Stimulated activated CD4-positive, alpha-beta T cell treated with anti-CD3 and anti-CD28 coated beads, Interleukin-1b, Interleukin-23, amount 100 ng/mL, for 1 hour (primary cell): ENCODE measurements at places on chromosomes 4 and X.

GRCh38 chr4:166421556-166422156 is 548.6 kb downstream of the TLL1 start:
- DNase-seq: no peak

DNA sequence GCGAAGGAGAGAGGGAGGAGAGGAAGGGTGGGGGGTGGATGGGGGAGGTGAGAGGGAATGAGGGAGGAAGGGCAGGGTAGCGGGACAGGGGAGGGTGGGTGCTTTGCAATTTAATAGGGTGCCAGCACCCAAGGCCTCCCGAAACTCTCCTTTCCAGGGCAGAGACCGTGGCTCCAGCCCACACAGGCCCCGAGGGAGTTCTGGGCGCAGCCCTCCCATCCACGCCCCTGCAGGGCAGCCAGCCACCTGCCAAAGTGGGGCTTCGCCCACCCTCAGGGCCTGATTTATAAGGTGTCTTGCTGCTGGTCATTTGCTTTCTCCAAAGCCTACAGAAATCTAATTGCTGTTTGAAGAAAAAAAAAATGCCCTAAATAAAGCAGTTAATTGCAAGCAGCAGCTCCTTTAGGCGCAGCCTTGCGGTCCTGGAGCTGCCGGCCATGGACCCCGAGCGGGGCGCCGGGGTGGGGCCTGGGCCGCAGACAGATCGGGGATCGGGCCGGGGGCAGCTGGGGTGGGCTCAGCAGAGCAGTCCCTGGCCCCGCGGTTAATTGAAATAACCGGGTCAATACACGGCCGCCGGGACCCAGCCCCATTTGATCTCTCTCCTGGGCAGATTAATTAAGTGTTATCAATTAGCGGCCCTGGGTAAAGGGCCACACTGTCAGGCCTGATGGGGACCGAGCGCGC is 106.0 kb upstream of the NKX1-1 start:
- DNase-seq: no peak

- DNase-seq: no peak
Observed at GRCh38 chr4:126976850-126977632, 655.7 kb upstream of the INTU start.

DNA sequence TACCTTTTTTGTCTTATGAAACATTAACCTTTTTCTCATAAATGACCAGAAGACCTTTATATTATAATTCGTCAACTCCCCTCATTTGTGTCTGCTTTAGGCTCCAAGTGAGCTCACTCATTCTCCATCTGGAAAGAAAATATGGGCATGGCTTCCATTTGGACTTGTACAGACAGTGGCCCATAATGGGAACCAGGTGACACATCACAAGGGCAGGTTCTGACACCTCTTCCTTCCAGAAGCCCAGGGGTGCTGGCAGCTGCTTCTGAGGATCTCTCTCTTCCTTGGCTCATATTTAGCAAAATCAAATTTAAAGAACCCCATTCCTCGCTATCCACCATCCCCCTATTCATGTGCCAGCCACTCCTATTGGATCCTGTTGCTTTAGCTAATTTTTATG is 69.6 kb downstream of the CD38 start:
- no peak for DNase-seq

DNA sequence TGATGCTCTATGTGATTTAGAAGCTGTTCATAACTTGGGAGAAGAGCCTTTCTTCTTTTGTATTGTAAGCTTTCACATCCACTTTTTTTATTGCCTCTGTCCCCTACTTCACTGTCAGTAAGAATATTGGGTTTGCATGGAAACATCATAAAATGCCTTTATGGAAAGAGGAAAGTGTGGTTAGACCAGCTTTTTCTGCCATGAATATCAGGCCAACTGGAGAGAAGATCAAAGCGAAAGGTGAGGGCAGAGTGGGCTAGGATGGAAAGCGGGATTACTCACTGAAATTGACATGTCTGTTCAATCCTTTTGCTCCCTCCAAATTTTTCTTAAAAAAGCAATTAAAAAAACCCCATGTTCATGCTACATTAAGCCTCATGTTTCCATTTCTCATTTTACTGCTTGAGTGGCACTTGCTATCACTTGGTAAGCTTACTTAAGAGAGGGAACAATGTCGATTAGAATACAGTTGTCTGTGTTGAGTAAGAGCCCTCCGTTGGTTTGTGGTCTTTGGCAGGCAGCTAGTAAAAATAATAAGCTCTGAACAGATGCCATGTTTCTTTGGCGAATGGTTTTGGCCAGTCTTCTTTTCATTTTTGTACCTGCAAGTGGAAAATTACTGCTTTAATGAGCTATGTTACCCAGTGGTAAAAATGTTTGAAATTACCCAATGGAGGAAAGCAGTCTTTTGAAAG is 35.9 kb downstream of the SUPT20HL1 start:
- DNase-seq: no peak

- DNase-seq: no peak
Observed at GRCh38 chr4:87305562-87305961, 17.1 kb downstream of the HSD17B13 start.

- no peak for DNase-seq
Observed at GRCh38 chrX:66176134-66176533, 12.1 kb downstream of the HEPH start.

DNA sequence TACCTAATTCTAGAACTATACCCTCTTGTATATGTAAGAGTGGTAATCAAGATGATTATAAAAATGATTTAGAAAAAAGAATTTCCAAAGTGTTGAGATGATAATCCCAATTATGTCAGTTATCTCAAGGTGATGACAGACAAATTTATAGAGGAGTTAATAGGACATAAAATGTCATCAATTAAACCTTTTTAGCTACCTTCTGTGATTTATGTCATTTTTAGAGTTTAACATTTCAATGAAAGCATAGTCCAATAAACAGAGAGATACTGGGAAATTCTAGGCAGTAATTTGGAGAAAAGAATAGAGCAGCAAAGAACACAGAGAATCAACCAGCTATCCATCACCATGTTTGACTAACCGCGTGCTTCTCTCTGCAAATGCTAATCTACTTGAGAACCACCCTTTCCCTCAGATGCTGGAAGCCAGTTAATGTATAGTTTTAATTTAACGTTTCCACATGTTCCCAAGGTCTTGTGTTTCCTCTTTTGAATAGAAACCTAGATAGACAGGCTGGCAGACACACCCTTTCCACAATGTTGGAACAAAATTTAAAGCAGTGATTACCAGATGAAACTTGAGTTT is 433.1 kb upstream of the FAM241A start:
- DNase-seq: no peak

GRCh38 chrX:21840193-21840545 is 752 bp downstream of the MBTPS2 start:
- no peak for DNase-seq

DNA sequence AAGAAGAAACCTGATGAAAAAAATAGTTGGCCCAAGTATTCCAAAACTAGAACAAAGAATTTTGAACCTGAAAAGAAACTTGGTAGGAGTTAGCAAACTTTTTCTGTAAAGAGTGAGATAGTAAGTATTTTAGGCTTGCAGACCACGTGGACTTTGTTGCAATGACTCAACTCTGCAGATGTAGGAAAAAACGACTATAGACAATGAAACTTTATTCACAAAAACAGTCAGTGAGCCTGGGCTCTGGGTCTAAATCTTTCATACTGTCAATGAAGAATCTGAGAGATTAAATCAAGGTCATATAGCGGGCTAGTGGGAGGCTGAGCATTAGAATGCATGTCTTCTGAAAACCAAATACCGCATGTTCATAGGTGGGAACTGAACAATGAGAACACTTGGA is 23.0 kb downstream of the SH3D19 start:
- no peak for DNase-seq

- no peak for DNase-seq
Observed at GRCh38 chr4:94371290-94371689, 28.7 kb upstream of the HPGDS start.

GRCh38 chr4:6546681-6547447 is 28.1 kb upstream of the MAN2B2 start:
- DNase-seq: no peak

GRCh38 chr4:19025031-19025430 is 1003.5 kb upstream of the LCORL start:
- no peak for DNase-seq
